ENCODE measurements at places on chromosomes 16 and 17.

- DNase-seq, result peak; percentile 44
Measured at GRCh38 chr16:71929048-71929447, 33.7 kb downstream of the IST1 start.

- DNase-seq, result no peak
Measured at GRCh38 chr17:82229698-82230608, 1.1 kb downstream of the SLC16A3 start.

- DNase-seq, result no peak
Measured at GRCh38 chr16:19266774-19267173, 18.8 kb upstream of the CLEC19A start.

DNA sequence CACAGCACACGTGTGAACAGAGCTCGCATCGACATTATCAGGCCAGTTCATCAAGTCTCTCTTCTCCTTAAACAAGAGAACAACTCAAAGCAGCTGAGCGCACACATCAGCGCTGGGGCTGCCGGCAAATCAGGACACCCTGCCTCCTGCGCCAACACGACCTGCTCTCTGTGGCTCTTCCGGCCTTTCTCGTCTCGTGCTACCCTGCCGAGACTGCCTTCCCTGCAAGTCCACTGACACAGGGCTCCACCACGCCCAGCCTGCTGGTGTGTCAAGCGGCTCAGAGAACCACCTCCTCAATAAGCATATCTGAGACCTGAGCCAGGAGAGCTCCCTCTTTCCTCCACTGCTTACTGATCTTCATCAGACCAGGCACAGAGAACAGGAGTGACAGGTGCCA is 96.9 kb downstream of the ZNF778 start:
- DNase-seq, result no peak

DNA sequence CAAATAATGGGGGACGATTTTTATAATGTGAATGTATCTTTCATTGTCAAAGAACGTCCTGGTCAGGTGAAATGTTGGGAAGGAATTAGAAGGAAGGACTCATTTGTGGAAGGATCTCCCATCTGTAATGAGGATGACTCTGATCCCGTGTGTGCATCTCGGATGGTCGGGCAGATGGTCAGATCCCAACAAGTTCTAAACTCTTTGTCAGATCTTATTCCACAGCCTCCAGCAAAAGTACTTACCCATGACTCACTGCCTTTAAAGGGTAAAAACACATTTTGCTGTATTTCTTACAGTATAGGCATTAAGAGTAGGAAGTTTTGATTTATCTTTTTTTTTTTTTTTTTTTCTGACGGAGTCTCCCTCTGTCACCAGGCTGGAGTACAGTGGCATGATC is 539 bp upstream of the KRTAP4-8 start:
- no peak for DNase-seq

DNA sequence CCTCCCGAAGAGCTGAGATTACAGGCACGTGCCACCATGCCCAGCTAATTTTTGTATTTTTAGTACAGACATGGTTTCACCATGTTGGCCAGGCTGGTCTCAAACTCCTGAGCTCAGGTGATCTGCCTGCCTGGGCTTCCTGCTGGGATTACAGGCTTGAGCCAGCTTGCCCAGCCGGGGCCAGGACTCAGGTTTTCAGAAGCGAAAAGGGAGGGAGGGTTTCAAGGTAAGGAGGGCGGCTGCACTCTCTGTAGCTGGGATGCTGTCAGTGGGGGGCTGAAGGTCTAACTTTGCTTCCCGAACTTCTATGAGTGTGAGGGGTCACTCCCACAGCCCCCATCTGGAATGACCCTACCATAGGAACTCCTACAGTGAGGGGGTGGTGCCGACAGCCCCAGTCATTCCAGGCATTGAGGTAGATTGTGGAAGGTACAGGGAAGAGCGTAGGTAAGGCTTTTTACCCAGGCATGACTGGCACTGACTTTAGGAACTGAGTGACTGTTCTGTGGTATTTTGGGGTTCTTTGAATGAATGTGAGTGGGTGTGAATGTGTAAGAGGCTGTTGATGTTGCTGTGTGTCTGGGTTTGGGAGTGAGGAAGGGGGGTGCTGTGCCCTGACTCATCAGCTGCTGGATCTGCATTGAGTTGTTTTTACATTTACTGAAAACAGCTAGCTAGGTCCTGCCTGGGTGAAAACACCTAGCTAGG is 3.8 kb upstream of the C1QL1 start:
- peak; percentile 45 for DNase-seq

- DNase-seq, result no peak
Measured at GRCh38 chr17:37109731-37110710, 161.3 kb downstream of the AATF start.

GRCh38 chr17:82383411-82383810 is 11.8 kb downstream of the UTS2R start:
- DNase-seq, result no peak

- DNase-seq, result no peak
Measured at GRCh38 chr16:53428681-53429080, 5.6 kb upstream of the RBL2 start.

DNA sequence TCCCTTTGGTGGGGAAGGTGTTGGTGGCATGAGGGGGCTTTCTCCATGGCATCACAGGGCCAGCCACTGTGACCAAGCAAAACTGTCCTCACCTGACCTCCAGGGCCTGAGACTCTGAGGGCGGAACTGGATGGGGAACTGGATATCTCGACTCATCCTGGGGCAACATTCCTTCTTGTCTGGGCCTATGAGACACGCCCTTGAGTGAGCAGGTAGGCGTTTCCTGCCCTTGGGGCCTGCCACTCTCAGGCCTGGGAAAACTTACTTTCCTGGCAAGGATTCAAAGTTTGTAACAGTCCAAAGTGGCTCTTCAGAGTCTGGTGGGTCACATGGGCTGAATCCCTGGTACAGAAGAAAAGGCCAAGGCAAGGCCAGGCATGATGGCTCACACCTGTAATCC is 9.6 kb downstream of the MT1X start:
- DNase-seq, result no peak

- no peak for DNase-seq
Measured at GRCh38 chr16:10412935-10413601, 27.2 kb downstream of the ATF7IP2 start.

- DNase-seq, result peak; percentile 67
Measured at GRCh38 chr17:38508954-38509771, 80.9 kb downstream of the ARHGAP23 start.

DNA sequence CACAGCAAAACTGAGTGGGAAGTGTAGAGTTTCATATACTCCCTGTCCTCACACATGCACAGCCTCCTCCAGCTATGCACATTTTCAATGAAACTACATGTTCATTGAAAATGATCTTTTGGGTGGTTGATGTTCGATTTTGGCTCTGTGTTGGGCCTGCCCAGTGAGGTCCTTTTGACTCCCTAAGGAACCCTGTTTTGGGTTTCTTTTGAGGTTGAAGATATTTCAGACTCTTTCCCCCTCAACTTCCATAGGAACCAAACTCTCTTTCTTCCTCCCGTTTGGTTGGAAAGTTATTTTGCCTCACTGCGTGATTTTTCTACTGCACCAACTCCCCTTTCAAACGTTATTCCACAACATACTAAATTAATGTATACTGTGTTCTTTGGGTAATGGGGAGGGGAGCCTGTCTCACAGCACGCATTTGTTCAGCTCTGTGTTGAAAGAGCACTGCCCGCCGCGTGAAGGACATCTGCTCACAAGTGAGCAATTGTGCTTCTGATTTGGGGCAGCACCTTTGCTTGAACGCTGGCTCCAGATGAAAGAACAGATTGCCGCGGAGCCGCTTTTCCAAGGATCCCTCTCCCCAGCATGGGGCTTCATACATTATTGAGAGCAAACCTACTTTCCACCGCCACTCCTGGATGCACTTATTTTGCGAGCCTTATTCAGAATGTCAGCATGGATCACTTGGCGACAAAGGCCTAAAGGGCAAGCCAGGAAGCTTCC is 385.9 kb downstream of the WWOX start:
- no peak for DNase-seq

- no peak for DNase-seq
Measured at GRCh38 chr17:36722121-36722902, 120.9 kb downstream of the MRM1 start.

GRCh38 chr16:85040685-85041084 is 13.1 kb downstream of the KIAA0513 start:
- no peak for DNase-seq

GRCh38 chr17:35486920-35487732 is 38.6 kb upstream of the SLFN13 start:
- DNase-seq, result peak; percentile 36

DNA sequence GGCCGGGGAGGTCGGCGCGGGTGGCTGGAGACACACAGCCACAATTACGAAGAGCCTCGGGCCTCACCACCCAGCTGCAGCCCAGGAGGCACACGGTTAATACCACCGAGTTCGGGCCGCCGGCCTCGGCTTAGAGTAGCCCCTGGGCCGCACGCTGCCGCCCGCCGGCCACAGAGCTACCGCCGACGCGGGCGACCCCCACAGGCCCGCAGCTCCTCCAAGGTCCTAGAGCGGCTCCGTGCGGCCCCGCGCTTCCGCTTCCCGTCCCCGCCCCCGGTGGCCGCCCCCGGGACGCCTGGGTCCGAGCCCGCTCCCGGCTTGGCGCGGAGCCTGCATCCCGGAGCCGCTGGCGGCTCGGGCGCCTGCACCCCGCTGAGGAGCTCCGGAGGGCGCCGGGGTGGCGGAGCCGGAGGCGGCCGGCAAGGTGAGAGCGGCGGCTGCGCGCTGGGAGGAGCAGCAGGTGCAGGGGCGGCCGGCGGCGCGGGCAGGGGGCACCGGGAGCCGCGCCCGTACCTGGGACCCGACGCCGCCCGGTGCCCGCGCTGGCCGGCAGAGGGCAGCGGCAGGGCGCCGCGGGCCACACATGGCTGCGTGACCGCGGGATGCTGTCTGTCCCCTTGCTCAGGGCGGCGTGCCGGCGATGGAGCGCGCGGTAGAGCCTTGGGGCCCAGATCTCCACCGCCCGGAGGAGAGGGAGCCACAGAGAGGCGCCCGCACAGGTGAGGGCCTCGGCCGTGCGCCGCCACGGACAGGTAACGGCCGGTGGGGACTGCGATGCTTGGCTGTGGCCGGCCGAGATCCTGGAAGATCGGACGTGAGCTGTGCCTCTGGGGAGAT is at the start of gene ZNF48:
Gene ZNF48, plus strand, starts transcription at position 266 of the 837 bp plus-strand sequence. Its CDS starts 375 bp downstream, at position 641.
- peak; percentile 73 for DNase-seq

DNA sequence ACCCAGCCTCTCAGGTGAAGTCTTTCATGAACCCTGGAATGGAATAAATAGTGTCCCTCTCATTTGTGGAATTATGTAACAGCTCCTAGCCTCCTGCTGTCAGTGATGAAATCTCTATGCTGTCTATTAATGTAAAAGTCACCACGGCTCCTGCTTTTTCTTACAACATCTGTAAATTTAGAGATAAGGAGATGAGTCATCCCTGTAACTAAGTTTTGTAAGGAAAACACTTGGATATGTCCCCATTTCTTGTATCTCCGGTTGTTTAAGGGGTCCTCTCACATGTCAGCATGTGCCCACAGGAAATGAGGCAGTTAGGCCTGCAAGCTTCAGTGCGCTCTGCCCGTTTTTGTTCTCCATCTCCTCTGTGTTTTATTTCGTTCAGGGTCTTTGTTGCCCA is 2.8 kb upstream of the NAT9 start:
- no peak for DNase-seq

DNA sequence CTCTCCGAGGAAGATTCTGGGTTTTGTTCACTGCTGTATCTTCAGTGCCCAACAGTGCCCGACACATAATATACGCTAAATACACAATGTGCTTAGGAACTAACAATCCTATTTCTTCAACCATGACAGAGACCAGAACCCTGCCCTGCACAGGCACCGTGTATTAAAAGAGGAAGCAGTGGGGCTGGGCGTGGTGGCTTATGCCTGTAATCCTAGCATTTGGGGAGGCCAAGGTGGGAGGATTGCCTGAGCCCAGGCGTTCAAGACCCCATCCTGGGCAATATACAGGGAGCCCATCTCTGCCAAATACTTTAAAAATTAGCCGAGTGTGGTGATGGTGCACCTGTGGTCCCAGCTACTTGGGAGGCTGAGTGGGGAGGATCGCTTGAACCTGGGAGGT is 19.3 kb downstream of the ARL2BP start:
- no peak for DNase-seq

DNA sequence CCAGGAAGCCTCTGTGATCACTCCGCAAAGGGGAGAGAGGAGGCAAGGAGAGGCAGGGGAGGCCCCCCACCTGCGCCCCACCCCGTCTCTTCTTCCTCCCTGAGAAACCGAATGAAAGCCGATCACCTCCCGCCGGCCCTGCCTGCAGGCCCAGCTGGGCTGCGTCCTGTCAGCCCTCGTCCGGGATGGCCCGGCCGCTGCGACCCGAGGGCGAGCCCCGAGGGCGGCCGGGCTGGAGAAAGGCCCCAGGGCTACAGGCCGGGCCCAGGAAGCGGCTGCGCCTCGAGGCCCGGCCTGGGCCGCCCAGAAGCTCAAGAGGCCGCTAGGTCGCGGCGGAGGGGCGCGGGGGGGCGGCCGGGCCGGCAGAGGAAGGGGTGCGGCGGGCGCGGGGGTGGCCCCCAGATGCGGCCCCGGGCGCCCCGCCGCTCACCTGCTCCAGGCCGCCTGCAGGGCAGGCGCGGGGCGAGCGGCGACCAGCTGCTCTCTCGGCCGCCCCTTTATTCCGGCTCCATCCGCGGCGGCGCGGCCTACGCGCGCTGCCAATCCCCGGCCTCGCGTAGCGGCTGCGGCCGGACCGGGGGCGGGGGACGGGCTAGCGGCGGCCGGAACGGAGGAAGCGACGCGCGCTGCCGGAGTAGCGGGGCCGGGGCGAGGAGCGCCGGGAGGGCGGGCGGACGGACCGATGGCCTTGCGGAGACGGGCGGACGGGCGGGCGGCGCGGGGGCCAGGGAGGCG is at the start of gene ZNF319:
Gene ZNF319, minus strand, starts transcription at position 702 of the 735 bp plus-strand sequence. CDS start 2,407 bp downstream, outside the sequence.
- DNase-seq, result no peak

GRCh38 chr17:17818088-17818526 is 18.7 kb downstream of the SREBF1 start:
- no peak for DNase-seq

GRCh38 chr17:6797718-6798351 is 21.8 kb downstream of the FBXO39 start:
- DNase-seq, result no peak

DNA sequence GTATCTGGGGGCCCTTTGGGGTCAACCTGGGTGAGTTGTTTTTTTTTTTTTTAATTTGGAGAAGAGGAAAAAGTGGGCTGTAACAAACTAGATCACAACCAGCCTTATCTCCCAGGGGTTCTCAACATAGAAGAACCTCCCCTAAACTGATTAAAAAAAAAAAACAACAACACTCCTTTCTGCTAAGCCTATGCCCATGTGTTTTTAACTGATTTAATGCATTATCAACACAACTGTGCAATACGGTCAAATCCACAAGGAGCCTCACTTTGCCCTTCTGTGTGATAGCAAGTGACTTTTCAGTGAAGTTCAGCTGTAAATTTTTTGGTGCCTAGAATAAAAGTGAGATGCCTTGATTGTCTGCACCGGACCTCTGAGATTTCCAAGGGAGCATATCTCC is 646 bp downstream of the MYH11 start:
- no peak for DNase-seq

- DNase-seq, result peak; percentile 18
Measured at GRCh38 chr17:8489841-8490240, 54.2 kb downstream of the NDEL1 start.

GRCh38 chr17:49487183-49487582 is 7.9 kb upstream of the NGFR start:
- no peak for DNase-seq

All from skeletal muscle cell (primary cell).